Activated naive CD4-positive, alpha-beta T cell (primary cell): ENCODE measurements at places on chromosomes 2 and 18.
A peak's percentile ranks its signal among the peaks of the same experiment; 100 is the strongest.

- DNase-seq, result no peak
Observed at GRCh38 chr2:141455211-141455826, 675.5 kb downstream of the LRP1B start.

DNA sequence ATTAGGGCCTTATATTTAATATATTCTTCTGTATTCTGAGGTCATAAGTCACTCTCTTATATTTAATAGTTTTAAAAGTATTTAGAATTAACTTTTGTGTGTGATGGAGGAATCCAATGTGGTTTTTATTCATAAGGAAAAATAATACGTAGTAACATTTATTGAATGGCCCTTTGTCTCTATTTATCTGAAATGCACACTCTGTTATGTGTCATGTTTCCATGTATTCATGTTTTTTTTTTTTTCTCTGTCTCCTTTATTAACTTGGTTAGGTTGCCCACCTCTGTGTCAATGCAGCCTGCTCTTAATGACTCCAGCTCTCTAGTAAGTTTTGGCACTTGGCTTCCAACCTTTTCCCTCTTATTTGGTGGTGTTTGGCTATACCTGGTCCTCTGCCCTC lies 33.8 kb downstream of the RNF144A start:
- no peak for DNase-seq

GRCh38 chr2:109280804-109281203 lies 151.8 kb downstream of the SH3RF3 start:
- DNase-seq, result no peak

DNA sequence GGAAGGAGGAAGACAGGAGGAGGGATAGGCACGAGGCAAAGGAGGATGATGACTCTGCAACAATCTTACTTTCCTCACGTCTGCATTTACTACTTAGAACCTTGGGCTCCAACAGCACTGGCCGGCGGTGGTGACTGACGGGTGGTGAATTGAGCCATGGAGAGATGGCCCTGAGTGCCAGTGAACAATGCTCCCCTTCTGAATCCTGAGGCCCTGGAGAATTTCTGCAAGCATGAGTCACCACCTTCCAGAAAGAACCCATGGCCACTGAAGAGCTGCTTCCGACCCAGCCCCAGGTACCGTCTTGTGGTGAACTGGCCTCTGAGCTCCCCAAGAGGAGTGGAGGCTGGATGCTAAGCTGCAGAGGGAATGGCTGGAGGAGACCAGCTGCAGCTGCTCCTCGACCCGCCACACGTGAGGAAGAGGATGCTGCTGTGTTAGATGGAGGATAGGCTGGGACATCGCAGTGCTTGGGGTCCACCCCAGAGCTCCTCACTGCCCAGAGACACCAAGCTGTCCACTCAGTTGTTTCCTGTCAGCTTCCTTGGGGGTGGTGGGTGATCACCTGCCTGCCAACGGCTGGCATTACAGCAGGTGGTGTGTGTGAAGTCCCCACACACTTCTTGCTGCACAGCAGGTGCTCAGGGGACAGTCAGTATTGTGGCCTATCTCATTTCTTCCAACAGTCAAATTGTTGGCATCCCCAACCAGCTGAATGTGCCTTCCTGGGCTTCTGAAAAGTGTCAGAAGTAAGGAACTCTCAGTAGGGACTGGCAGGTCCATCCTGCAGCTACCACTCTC lies 186.5 kb upstream of the ID2 start:
- no peak for DNase-seq

DNA sequence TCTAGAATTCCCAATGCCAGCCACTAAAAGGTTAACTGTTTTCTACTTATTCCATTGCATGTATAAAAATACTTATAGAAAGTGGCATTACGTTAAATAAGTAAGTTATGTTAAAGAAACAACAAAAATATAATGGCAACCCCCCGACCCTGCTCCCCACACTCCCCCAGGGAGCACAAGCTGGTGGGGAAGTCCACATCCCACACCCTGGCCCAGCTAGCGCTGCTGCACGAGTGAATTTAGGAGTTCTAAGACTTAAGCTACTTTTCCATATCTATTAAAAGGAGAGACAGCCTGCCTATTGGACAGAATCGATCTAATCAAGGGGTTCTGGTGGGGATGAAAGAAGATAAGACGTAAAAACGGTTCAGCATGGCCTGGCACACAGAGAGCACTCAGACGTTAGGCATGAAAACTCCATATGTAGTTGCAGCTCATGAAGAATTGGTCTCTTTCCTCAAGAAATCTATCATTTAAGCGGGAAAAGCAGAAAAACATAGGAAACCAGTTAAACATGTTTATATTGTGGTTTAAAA lies 16.6 kb downstream of the HJURP start:
- DNase-seq, result no peak

GRCh38 chr18:79887181-79888000 lies 64.1 kb downstream of the SLC66A2 start:
- DNase-seq, result no peak

DNA sequence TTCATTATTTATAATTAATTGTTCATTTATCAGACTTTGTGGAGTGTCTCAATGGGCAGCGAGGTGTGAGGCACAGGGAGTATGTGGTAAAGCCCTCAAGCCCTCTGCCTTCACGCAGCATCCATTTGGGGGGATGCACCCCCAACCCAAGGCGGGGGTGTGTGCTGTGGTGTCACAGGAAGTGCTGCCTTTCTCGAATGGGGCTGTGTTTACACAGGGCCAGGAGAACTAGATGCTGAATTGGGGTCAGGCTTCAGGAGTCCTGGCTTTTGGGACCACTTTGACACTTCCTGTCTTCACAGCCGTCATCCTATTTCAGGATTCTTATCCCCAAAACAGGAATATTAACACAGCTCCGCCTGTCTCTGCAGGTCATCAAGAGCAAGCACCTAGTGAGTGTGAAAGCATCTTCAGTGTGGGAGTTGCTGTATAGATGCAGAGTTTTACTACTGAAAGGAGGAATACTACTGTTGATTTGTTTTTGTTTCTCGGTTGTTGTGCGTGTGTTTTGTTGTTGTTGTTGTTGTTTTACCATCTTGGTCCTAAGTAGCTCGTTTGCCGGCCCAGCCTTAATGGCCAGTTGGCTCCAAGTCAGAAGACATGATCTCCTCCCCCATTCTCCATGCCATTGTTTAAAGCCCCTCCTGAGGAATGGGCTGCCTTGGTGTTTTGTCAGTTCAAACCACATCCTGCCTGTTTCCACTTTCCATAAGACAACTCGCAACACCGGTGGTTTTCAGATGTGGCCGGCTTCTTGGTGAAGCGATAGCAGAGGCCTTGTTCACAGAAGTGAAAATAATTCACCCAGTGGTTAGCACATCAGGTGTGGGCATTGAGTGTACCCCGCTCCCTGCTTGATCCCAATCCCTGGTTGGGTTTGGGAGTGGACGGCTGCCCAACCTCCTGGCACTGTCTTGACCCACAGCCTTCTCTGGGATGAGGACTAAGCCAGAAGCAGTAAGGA lies 221.3 kb downstream of the BCL2 start:
- DNase-seq, result peak; percentile 4

GRCh38 chr2:99471654-99472599 lies 17.9 kb downstream of the REV1 start:
- no peak for DNase-seq

GRCh38 chr2:208017721-208018120 lies 7.6 kb downstream of the PLEKHM3 start:
- no peak for DNase-seq

GRCh38 chr18:7859122-7859521 lies 292.0 kb downstream of the PTPRM start:
- no peak for DNase-seq

GRCh38 chr2:27042159-27042661 lies 9.3 kb upstream of the AGBL5 start:
- no peak for DNase-seq

DNA sequence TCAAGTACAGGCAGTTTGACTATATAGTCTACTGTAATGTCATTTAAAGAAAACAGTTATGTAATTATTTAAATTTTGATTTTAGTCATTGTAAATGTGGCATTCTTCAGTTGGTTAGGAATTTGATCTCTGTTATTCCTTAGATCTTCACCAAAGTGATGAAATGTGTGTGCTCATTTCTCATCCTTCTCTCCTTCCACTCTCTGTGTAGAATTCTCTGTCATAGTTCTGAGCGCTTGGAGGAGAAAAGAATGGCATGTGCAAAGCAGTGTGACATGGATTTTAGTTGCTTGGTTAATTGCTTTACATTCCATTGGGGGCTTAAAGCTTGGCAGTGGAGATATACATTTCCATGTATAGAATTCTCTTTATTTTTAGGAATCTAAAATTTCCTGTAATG lies 14.8 kb downstream of the PIK3C3 start:
- DNase-seq, result no peak

DNA sequence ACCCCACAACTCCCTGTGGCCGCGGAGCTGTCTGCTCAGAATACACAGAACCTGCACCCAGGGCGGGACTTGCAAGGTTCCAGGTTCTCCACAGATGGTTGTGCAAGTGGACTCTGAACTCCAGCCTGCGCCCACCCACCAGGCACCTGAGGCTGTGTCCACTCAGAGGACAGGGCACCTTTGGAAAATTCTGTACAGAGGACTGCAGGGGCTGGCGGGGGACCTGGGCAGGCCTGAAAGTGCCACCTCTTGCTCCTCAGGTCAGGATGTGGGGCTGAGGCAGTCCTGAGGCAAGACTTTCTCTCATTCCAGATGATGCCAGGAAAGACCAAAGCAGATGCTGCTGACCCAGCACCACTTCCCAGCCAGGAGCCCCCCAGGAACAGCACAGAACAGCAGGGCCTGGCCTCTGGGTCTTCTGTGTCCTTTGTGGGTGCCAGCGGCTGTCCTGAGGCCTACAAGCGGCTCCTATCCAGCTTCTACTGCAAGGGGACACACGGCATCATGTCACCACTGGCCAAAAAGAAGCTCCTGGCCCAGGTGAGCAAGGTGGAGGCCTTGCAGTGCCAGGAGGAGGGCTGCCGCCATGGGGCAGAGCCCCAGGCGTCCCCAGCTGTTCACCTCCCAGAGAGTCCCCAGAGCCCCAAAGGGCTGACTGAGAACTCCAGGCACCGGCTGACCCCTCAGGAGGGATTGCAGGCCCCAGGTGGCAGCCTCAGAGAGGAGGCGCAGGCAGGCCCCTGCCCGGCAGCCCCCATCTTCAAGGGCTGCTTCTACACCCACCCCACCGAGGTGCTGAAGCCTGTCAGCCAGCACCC lies 14.4 kb downstream of the ARID5A start:
- DNase-seq, result no peak

GRCh38 chr2:209049608-209050007 lies 374.2 kb upstream of the MAP2 start:
- DNase-seq, result no peak

DNA sequence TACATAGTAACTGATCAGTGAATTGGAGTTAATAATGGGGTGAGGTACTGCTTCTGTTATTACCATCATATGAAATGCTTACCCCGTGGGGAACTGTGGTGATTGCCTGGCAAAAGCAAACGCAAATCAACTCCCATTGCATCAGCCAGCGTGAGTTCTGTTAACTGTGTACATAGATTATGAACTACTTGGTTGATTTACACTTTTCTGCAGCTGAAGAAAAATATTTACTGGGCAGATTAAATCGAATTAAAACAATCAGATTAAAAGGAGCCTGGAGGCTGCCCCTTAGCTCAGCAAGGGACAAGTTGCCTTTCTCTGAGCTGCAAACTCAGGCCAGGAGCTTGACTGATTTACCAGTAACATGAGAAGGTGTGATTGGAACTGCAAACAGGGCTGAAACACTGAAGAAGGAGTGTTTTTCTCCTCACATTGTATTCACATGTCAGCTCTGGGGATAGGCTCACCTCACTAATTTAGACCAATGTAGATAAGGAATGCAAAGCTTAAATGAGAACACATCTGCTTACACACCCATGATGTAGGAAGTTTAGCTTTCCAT lies 220.1 kb downstream of the OSR1 start:
- no peak for DNase-seq

DNA sequence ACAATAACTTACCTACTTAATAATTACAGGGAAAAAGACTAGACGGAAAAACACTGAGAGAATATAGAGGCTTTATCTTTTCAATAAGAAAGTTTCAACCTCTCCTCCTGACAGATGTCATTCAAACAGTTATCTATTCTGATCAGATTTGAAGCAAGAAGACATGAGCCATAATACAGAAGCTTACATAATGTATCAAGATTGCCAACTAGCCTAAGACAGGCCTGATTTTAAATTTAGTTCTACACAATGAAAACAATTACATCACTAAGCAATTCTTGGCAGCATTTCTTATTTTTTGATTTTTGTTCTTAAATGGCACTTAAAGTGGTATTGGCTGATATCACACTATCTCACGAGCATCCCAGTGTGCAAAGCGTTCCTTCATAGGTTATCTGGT lies 41.6 kb downstream of the GPR155 start:
- DNase-seq, result no peak

GRCh38 chr2:147122944-147123343 lies 721.9 kb upstream of the ACVR2A start:
- DNase-seq, result no peak

DNA sequence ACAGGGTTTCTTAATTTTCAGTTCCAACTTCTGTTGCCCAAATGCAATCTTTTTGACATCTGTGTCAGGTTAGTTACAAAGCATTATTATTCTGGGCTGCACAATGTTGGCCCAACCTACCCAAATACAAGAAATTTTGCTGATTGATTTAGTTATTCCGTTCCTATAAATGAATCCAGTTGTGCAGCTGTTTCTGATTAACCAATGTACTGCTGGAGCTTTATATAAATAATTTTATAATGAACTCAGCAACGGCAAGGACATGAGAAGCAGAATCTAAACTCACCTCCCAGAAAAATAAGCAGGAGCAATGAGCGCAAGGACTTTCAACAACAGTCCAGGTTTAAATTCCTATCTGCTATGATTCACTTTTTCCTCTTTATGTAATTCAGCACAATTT lies 76.3 kb upstream of the WIPF1 start:
- no peak for DNase-seq

DNA sequence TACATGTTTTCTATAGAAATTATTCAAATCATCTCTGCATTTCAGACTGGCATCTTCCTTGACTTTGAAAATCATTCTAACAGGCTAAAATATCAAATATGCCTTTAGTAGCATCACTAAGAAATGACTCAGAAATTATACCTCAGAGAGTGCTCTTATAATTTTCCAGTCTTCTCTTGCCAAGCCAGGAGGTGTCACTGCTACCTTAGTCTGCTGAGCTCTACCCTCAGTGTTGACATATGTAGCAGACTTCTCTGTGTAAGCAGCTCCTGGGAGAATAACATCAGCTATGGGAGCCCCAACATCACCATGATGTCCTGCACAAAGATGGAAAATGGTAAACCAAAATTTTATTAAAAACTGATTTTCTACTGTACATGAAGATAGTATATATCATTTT lies 31.6 kb downstream of the NDUFS1 start:
- no peak for DNase-seq
